Mesenteric fat pad (tissue), 1 donor: ENCODE measurements at places on chromosomes 2 and 18. TPM values are rescaled to one million over a fixed set of nuclear protein-coding genes. Genes with fewer than 3 reads are reported as not detected.
A peak's percentile ranks its signal among the peaks of the same experiment; 100 is the strongest.

GRCh38 chr2:54000524-54000923 lies 29.7 kb upstream of the PSME4 start:
- no peak for DNase-seq

DNA sequence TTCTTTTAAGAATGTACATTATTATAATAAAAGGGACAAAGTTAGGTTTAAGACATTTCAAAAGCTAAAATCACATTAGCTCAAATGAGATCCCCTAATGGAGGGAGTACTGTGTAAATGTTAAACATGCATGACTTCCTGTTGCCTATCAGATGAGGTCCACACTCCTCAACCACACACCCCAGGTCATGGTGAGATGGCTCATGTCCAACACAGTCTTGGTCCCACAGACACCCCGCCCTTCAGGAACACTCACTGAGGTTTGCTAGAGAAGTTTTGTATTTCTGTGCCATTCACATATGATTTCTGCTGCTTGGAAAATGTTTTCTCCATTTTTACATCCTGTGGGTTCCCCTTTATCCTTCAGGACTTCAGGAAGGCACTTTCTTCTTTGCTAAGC lies 491.0 kb downstream of the SOX11 start:
- DNase-seq: no peak

Gene TOGARAM2
- total RNA-seq: 0.39 TPM

- no peak for DNase-seq
Measured at GRCh38 chr2:44169155-44169898, 652 bp downstream of the PPM1B start.

GRCh38 chr2:62424899-62425298 lies 81.1 kb downstream of the TMEM17 start:
- DNase-seq: no peak

Gene KLHL14
- total RNA-seq: 0.45 TPM

GRCh38 chr2:9336241-9336575 lies 87.1 kb downstream of the ITGB1BP1 start:
- DNase-seq: no peak

DNA sequence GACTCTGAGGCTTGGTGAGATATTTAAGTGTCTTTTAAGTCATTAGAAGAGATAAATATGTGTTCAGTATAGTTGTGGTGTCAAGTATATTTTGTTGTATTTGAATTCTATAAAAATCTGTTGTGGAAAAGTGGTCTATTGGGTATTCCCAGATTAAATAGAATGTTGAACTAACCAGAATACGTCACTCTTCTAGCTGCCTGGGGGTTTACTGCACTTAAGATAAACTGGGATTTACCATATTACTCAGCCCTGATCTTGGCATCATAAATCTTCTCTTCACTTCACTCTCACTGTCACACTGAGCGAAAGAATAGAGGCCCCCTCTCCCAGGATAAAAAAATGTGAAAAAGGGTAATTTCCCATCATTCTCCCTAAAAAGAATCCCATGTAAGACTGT lies 129.8 kb downstream of the BCL2 start:
- DNase-seq: no peak

Gene CAPN14
- total RNA-seq: 0.10 TPM

Gene MAP3K19
- not detected for total RNA-seq

- DNase-seq: no peak
Measured at GRCh38 chr2:55111230-55111569, 60.9 kb upstream of the RTN4 start.

Gene KCNF1
- 0.13 TPM for total RNA-seq

GRCh38 chr18:44624052-44624451 lies 56.6 kb upstream of the SETBP1 start:
- no peak for DNase-seq

DNA sequence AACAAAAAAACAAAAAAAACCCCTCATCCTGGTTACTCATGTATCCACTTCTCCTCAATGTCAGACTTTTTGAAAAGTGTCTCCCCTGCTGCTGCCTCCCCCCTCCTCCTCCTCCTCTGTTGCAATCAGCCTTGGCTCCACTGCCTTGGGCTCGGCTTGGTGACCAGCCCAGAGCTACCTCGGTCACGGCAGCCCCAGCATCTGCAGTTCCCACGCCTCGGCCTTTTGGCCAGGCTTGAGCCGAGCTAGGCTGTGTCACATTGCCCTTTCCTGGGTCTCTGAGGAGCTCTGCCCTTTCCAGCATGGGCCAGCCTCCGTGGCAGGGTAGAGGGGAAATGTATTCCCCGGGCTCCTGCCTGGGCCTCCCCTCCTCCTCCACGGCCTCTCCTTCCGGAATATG lies 22.7 kb upstream of the INHBB start:
- DNase-seq: no peak

DNA sequence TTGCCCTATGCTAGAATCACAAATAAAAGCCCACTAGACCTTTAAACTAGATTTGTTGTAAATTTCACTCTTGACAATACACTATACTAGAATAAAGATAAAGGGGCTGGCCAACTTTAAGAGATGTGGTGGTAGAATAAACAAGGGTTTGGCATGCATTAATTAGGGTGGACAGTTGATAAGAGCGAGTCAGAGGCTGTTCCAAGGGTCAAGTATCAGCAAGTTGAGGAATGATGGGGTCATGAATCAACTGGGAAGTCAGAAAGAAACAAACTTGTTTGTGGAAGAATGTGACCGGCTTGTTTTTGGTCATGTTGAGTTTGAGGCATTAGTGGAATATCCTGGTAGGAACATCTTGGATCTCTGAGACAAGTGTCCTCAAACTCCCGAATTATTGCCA lies 398.3 kb upstream of the TNP1 start:
- no peak for DNase-seq

GRCh38 chr18:79635427-79635726 lies 44.2 kb upstream of the CTDP1 start:
- no peak for DNase-seq

Gene CFAP53
- 0.16 TPM for total RNA-seq

DNA sequence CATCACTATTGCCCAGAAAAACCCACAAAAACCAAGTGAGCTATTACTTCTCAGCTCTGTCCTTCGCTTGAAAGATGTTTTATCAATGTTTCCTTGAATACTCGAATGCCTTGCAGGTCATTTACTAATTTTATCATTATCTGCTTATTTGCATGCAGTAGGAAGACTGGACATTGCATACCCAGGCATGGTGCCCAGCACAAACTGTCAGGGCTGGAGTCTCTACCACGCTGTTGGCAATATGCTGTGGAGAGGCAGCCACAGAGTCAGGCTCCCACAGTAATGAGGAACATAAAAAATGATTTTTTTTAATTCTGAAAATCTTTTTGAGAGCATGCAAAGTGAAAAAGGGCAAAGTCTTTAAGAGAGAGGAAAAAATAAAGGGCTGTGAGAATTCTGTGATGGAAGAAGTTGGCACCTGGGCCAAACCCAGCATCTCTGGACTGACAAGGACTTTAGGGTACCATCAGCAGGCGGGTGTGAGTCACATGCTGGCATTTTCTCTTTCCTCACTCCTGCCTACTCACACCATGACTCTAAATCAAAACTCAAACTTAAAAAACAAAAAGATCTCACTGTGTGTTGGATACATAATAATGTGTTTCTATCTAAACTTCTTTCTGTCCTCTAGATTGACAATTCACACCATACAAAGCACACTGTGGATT lies 709.8 kb upstream of the FANCL start:
- no peak for DNase-seq

GRCh38 chr18:26071020-26071419 lies 19.4 kb downstream of the SS18 start:
- DNase-seq: no peak

Gene PER2
- total RNA-seq: 9.9 TPM

Gene ST8SIA5
- total RNA-seq: 1.5 TPM

Gene ASXL3
- 1.5 TPM for total RNA-seq

DNA sequence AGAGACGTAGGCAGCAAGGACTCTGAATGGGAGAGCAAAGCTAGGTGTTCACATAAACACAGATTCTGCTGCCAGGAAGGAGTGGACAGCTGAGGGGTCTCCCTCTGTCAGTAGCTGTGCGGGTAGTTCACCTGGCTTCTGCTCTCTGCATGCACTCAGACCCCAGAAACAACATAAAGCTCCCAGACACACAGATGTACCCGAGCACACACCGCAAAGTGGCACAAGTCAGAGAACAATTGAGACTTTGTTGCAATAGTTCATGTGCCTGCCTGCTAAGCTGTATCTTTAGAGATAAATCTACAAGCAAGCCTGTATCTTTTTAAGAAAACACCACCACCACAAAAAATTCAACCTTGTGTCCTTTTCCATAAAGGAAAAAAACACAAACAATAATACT lies 420.0 kb upstream of the ST6GAL2 start:
- no peak for DNase-seq

DNA sequence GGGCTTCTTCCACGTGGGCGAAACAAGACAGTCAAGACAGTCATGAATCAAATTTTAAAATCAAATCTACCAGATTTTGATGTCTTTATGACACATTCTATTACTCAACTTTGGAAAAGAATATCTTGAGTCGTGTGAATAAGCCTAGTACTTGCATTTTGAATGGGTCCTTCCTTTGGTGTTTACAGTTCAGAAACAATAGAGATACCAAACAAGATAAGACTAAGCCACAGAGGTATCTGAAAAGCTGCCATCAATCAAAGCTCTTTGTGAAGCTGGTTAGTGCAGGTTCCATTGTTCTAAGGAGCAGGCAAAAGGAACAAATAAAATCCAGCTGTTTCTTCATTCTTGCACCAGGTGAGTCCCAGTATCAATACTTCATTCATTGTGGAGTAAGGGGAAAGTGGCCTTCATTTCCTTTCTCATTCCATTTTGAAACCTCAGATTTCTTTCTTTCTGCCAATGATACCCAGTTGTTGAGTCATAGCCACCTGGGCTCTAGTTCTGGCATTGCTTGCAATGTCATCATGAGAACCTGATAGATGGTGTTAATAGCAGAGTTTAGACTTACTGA lies 151.7 kb upstream of the L3MBTL4 start:
- DNase-seq: no peak

- DNase-seq: peak; percentile 77
Measured at GRCh38 chr2:11678306-11678960, 8.4 kb upstream of the NTSR2 start.

- no peak for DNase-seq
Measured at GRCh38 chr2:45330637-45331409, 280.2 kb downstream of the SRBD1 start.
